ENCODE measurements at places on chromosomes 16 and 17.

DNA sequence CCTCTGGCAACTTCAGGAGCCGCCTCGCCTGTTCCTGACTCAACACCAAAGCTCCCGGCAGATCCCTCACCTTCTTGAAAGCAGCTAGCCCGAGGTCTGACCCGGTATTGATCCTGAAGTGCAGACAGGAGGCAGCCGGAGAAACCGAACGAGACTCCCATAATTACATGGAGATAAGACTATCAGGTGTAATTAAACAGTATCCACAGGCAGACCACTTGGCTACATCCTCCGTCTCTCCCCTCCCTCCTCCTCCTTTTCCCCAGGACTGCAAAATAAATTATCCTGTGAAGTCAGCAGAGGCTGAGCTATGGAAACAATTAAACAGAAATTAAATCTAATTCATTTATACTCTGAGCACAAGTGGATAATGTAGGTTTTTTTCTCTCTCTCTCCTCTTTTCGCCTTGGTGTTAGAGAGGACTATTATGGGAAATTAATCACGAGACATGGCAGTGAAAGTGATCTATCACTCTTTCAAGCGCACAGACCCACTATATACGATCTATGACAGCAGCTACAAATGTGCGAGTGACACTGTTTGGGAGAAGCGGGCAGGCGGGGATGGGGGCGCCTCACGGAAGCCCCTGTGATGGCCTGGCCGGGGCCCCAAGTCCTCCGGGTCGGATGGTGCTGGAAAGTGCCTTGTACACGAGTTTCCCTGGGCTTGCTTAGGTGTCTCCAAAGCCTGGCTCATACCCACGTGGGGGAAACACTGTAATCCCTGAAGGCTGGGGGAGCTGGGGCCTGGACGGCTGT lies 92.8 kb downstream of the RBFOX3 start:
- no peak for DNase-seq

DNA sequence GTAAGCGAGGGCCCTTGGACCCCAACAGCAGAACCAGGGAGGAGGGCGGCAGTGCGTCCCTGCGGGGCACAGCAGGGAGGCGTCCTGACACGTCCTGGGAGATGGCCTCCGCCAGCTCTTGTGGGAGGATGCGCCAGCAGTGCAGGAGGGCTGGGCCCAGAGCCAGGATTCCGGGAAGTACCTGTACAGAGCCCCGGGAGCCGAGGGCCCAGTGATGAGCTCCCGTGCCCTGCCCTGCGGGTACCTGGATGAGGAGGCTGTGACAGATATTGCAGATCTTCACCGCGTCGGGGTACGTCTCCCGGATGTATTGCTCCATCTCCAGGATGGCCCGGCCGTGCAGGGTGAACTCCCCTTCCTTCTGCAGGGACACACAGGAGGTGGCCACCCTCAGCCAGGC lies 23.1 kb downstream of the KDM8 start:
- DNase-seq: no peak

GRCh38 chr17:40064971-40065768 lies 2.4 kb downstream of the THRA start:
- no peak for DNase-seq

DNA sequence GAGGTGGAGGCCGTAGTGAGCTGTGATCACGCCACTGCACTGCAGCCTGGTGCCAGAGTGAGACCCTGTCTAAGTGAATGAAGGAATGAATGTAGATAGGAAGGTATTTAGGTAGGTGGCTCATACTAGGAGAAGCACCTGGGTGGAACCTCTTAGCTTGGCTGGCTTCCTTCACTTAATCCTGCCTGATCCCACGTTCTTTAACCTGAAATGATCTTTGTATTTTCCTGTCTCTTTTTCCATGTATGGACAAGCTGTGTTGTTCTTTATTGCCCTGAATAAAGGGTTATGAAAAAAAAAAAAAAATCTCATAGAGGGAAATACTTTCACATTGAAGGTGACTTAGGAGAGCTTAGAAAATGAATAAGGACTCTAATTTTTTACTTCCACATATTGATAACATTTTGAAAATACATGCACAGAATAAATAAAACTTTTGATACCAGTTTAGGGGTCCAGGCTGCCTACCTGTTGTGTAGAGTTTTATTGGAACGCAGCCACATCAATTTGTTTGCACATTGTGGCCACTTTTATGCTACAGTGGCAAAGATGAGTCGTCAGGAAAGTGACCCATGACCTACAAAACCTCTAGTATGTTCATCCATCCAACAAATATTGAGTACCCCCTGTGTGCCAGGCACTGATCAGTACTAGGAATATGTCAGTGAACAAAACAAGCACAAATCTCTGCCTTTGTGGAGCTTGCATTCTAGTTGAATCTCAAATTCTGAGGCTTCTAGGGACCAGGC lies 44.6 kb downstream of the VPS35L start:
- no peak for DNase-seq

DNA sequence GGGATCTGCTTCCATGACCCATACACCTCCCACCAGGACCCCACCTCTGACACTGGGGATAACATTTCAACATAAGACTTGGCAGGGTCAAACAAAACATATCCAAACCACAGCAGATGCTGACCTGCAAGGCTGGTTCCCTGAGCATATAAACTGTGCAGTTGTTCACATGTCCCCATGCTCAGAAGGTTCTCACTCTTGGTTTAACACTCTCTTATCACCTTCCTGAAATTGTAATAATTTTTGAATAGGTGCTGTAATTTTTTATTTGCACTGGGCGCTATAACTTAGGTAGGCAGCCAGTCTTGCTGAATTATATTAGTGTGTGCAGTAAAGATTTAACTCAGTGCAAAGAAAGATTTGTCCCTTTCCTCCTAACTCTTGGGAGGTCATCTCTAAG lies 824.8 kb upstream of the SOX9 start:
- no peak for DNase-seq

GRCh38 chr17:82677353-82677925 lies 21.1 kb downstream of the RAB40B start:
- DNase-seq: no peak

DNA sequence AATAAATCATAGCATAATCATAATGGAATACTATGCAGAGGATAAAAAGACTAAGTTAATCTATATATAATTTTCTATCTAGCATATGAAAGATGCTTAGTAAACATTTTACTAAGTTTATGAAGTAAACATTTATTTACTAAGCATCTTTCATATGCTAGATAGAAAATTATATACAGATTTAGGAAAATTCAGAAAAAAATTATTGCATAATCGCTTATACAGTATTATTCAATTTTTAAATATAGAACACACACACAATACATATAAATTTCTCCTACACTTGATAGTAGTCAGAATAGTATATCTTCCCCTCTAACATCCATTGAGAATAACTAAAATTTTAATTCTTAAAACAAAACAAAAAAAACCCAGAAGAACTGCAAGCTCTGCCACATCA lies 110.8 kb downstream of the CA4 start:
- no peak for DNase-seq

- no peak for DNase-seq
Observed at GRCh38 chr16:3729161-3730112, 12.1 kb upstream of the TRAP1 start.

GRCh38 chr17:76772842-76773525 lies 35.1 kb downstream of the MFSD11 start:
- DNase-seq: peak; percentile 48

DNA sequence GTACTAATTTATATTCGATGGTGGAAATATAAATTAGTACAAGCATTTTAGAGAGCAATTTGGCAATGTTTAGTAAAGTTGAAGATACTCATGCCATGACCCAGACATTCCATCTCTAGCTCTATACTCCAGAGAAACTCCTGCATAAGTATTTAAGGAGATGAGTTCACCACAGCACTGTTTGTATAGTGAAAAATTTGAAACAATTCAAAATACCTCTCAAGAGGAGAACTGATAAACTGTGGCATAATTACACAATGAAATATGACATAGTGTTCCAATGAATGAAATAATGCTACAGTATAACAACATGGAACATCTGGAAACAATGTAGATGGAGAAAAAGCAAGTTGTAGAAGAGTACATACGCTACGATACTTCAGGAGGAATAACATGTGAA lies 48.6 kb upstream of the IRX3 start:
- no peak for DNase-seq

DNA sequence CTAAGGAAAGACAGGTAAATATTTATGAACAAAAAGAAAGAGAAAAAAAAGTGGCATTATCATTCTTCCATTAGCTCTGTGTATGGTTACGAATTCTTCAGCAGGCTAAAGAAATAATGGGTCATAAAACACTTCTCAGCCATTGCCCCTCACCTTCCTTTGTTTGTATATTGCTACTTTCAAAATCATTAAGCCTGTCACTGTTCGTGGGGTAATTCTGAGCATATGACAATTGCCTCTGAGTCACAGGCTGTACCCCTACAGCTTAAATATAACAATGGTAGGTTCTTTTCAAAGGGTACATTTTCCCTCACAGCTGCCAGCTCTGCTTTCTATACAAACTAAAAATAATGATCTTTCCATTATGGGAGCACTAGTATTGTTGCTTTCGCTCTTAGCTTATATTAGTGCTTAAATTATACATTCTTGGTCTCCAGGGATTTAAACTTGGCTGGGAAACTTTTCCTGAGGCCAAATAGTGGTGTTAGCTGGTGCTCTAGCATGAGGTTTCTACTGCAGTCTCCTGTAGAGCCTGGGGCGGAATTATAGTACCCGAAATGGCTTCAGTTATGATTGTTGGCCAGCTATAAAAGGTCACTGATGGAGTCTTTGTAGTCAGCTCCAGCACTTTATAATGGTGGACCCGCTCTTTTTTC lies 74.7 kb upstream of the CDH11 start:
- DNase-seq: no peak

GRCh38 chr16:16139061-16139460 lies 84.2 kb downstream of the ABCC6 start:
- DNase-seq: no peak

DNA sequence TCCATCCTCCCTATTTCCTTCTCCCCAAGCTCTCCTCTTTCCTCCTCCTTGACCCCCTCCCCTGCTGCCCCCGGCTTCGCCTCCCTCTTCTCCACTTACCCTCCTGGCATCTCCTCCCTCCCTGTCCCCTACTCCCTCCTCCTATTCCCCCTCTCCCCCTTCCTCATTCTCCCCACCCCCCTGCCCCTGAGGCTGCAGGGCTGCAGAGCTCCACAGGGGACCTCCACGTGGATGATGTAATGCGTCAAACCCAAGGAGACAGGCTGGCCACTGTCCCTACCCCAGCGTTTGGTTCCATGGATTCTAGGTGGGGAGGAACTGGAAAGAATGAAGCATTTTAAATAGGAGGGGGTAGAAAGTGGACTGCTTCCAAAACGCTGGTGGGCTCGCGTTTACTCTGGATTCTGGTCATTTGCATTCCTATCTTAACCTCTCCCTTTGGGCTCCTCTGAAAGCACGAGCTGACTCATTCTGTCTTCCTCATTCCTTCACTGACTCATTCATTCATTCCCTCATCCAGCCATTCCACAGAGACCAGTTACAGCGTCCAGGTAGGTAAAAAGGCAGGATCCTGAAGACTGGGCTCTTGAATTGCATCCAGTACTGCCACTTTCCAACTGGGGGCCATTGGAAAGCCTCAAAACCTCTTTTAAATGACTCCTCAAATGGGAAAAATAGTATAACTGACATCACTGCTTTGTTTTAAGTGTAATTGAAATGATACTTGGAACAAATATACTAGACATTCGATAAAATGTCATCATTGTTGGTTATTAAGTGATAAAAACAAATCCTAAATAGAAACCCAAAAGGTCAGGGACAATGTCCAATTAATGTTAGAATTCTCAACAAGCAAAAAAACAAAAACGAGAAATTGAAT lies 943 bp upstream of the COTL1 start:
- no peak for DNase-seq

DNA sequence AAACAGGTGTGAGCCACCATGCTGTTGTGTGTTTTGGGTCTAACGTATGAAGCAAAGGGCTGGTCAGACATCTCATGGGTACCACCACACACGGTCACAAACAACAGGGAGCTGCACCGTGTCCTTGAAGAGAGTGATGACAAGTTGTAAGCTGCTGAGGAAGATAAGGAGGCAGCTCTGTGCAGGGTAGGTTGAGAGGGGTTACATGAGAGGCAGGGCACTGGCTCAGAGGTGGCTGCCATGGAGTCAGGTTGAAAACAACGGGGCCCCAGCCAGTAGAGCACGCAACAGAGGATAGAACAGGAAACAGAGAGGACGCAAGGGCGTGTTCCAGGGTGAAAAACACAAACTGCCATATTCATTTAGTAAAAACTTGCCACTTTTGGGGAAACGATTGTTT lies 52.2 kb downstream of the TRARG1 start:
- no peak for DNase-seq

GRCh38 chr17:47324224-47325020 lies 667 bp downstream of the EFCAB13 start:
- DNase-seq: peak; percentile 59

DNA sequence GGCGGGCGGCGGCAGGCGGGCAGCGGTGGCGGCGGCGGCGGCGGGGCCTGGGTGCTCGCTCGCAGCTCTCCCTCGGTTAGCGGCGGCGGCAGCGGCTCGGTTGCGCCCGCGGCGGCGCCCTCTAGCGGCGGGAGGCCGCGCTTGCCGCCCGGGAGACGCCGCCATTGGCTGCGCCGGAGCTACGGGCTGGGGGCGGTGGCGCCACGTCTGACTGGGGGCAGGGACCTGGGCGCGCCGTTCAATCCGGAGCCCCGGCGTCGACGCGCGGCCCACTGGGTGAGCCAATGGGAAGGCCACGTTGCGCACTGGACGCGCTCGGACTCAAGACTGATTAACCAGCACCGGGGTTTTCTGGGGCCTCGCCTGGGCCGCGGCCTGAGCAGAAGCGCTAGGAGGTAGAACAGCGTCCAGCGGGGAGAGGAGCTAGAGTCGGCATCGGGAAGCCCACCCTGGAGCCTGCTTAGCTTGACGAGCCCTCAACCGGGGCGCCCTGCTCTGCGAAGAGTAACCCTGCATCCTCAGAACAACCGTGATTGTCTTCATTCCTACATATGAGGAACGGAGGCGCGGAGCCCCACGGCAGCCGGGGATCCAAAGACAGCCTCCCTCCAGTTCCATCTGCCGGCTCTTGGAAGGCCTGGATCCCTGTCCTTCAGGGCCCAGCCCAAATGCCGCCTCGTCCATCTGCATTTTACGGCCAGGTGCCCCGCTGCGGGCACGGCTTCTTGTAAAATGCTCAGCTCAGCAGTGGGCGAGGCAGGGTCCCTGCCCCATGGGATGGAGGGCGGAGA lies at the start of gene ZC3H7A:
Gene ZC3H7A (minus strand): TSS at position 93 of the 791 bp plus-strand sequence. CDS start 14,904 bp downstream, outside the sequence.
- DNase-seq: peak; percentile 94

- no peak for DNase-seq
Observed at GRCh38 chr17:11239379-11239970, 1.5 kb upstream of the SHISA6 start.

Data from stimulated activated naive CD8-positive, alpha-beta T cell treated with anti-CD3 and anti-CD28 coated beads, Interleukin-15, Interleukin-2, amounts not matched to agents 100 U/mL and 50 U/mL, for 24 hours (primary cell).